Left cardiac atrium (tissue), 4 donors: ENCODE measurements at places on chromosomes 4 and X. TPM values are rescaled to one million over a fixed set of nuclear protein-coding genes. Genes with fewer than 3 reads are reported as not detected.

DNA sequence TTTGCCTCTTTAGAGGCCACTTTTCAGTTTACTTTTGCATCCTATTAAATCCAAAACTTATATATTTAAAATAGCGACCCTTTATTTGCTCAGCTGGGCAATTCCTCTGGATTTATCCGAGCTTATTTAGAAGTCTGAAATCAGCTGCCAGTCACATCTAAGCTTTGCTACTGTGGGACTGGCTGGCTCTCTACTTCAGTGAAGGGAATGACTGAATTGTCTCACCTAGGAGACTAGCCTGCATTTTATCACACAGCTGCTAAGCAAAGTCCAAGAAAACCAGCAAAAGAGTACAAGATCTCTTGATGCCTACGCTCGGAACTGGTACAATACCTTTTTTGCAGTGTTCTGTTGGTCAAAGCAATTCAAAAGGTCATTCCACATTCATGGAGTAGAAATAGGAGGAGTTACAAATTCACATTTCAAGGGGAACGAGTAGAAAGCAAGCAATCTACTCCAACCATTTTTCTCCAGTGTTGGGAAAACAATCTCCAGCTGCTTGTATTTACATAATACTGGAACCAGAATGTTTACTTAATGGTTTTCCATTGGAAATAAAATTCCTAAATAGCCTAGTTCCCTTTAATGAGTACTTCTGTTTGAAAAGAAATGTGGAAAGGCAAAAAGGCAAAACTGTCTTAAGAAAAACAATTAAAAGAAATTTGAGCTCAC lies 160.2 kb downstream of the MAGEB5 start:
- no peak for DNase-seq

DNA sequence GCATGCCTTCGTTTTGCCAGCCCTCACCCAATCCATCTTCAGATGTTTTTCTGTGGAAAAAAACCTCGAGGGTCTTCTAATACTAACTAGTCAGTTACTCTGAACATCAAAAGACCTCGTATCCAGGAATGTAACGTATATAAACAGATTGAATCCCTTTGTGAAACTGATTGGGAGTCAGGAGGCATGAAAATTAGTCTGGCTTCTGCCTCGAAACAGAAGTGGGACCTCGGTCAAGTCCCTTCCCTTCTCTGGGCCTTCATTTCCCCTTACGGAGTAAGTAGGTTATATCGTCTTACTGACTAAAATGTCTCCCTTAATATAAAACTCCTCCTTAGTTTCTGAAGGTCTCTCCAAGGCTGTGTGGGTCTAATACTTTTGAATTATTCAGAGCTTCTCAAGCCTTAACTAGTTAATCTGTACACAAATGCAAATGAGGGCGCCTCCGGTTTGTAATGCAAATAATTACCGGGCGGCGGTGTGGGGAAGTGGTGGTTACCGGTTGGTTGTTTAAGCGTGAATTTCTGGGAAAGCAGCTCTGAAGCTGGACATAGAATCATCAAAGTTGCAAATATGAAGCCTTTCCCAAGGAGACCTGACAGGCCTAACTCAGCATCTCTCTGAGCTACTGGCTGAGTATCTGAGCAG lies 11.4 kb upstream of the NKRF start:
- DNase-seq = no peak

Gene TREX2
- total RNA-seq = 0.39 TPM

DNA sequence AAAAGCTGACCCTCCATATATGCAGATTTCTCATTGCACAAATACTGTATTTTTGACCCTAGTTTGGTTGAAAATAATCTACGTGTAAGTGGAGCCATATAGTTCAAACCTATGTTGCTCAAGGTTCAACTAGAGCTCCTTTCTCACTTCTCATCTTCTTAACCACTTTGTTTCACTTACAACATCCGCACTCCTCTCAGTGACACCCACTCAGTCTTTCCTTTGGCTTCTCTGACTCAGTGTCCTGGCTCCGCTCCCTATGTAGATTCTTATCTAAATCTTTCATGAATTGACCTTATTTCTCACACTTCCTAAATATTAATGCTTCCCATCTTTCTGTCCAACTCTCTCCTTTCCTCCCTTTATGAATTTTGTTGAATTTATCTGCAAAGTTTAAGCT lies 32.9 kb upstream of the DKK2 start:
- DNase-seq = no peak

Gene XKRX
- not detected for total RNA-seq

DNA sequence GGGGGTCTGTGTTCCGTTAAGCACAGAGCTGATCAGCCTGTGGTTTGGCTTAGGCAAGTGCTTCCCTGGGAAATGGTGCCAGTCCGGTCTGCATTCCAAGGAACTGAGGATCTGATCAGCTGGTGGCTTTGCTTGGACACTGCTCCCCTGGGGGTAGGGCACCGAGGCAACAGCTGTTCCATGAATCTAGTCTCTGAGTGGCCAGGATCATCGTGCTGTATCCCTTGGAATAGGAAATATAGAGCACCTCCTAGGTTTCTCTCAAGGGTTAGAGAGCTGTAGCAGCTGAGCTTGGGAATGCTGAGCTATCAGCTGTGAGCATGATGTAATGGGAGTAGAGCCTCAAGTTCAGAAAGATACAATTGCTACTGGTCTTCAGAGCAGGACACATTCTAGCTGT lies 863.9 kb downstream of the RAPGEF2 start:
- no peak for DNase-seq

GRCh38 chr4:27148211-27148895 lies 287.7 kb downstream of the STIM2 start:
- no peak for DNase-seq

- DNase-seq = no peak
Observed at GRCh38 chrX:21998037-21998436, 34.1 kb upstream of the PHEX start.

GRCh38 chr4:118872181-118872580 lies 16.5 kb upstream of the SYNPO2 start:
- DNase-seq = no peak

Gene CLDN34
- not detected for total RNA-seq

- DNase-seq = peak; percentile 57
Observed at GRCh38 chrX:53048169-53049126, at the start of gene GPR173. Gene GPR173, plus strand, starts transcription at chrX:53048789. Its CDS starts 27,833 bp downstream, at chrX:53076622.

Gene F8A2
- not detected for total RNA-seq

Gene XAGE1B
- not detected for total RNA-seq

GRCh38 chr4:39621582-39621981 lies 17.1 kb downstream of the SMIM14 start:
- DNase-seq = peak; percentile 73

Gene PLXNA3
- total RNA-seq = 28.1 TPM

DNA sequence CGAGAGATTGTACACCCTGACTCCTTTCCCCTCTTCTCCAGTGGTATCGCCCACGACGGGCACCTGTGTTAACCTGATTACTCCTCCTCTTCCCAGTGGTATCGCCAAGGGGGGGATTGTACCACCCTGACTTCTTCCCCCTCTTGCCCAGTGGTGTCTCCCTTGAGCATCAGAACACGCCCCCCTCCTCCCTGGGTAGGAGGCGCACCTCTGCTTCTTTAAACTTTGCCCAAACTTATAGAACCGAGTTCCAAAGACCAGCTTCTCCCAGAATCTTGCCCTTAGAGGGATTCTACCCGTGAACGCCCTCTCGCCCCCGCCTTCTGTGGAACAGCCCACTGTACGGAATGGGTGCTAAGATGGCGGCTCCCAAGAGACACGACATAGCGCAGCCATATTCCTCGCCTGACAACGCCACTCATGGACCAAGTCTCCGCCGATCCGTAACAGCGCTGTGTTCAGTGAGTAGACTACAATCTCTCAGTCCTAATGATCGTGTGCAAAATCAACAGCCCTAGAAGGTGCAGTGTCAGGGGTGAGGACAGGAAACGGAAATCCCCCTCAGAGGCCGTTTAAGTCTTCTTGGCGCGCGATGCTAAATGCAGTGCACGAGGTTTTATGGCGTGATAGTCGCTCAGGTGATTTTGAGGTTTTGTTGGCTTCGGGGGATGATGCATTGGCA lies 4.2 kb upstream of the ZNF157 start:
- peak; percentile 72 for DNase-seq

DNA sequence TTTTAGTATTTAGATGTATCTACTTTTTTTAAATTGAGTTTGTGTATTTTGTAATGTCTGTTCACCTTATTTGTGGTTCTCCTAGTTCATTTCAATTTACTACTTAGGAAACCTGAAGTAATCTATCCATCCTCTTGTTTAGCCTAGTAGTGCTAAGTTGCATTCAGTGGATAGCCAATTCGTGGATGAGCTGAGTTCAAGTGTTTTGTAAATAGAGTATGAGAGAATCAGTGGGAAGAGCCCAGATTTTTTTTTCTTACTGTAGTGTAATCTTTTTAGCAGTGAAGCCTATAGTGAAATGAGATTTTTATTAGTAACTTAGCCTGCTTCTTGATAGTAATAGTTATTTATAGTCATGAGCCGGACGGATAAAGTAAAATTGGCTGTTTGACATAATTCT lies 21.7 kb downstream of the STAG2 start:
- DNase-seq = no peak

Gene ODAPH
- not detected for total RNA-seq

DNA sequence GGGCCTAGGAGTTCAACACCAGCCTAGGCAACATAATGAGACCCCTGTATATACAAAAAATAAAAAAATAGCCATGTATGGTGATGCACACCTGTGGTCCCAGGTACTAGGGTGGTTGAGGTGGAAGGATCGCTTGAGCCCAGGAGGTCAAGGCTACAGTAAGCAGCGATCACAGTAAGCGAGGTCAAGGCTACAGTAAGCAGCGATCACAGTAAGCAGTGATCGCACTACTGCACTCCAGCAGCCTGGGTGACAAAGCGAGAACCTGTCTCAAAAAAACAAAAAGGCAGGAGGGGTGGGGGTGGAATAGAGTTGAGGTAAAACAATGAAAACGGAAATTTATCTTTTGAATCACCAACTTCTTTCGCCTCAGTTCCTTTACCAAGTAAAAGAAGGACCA lies 29.4 kb downstream of the TBCK start:
- DNase-seq = no peak

Gene ADRA2C
- 6.8 TPM for total RNA-seq

- peak; percentile 51 for DNase-seq
Observed at GRCh38 chrX:75781611-75782010, 3.4 kb downstream of the MAGEE2 start.

Gene CABS1
- not detected for total RNA-seq

Gene TMEM150C
- total RNA-seq = 12.1 TPM

Gene ABCG2
- total RNA-seq = 1.4 TPM

Gene NAP1L3
- 6.6 TPM for total RNA-seq

Gene ITM2A
- 168 TPM for total RNA-seq

DNA sequence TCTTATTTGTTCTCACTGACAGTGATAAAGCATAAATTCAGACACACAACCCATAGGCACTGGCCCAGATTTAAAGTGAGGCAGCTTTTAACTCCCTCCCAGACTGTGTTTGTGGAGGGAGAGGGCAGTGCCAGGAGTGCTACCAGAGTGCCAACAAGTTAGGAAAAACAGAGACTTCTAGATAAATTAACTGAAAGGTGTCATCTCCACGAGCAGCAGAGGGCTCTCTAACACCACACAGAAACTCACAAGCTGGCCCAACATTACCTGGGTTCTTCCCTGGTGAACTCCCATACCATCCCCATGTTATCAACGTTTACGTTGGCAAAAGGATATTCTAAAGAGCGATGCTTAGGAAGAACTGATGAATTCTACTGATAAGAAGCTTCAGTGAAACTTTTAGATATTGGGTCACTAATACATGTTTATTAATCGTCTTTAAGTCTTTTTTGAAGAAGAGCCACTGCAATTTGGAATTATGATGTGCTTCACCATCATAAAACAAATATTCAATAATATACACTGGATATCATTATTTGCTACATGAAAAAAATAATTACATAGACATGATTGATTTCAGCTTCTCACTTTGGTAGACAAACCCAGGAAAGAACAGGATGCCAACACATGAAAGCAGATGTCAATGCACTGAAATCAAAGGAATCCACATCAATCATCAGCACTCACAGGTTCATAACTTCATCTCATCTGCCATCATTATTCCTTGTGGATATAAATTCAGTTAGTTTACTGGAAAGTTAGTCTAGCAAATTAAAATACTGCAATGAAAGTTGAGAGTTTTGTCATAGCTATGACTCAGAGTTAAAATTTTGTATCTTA lies 121.2 kb upstream of the NAP1L5 start:
- DNase-seq = peak; percentile 35

Gene SLC38A5
- 5.0 TPM for total RNA-seq

- peak; percentile 20 for DNase-seq
Observed at GRCh38 chr4:170853422-170854021, 763.8 kb upstream of the AADAT start.

Gene DCLK2
- 7.7 TPM for total RNA-seq

- DNase-seq = no peak
Observed at GRCh38 chr4:123412700-123413512, 16.3 kb downstream of the SPRY1 start.

- no peak for DNase-seq
Observed at GRCh38 chrX:46168254-46168653, 377.0 kb downstream of the ZNF674 start.

Gene SULT1B1
- total RNA-seq = 0.99 TPM

- DNase-seq = no peak
Observed at GRCh38 chr4:183789657-183790056, 115.5 kb upstream of the STOX2 start.

DNA sequence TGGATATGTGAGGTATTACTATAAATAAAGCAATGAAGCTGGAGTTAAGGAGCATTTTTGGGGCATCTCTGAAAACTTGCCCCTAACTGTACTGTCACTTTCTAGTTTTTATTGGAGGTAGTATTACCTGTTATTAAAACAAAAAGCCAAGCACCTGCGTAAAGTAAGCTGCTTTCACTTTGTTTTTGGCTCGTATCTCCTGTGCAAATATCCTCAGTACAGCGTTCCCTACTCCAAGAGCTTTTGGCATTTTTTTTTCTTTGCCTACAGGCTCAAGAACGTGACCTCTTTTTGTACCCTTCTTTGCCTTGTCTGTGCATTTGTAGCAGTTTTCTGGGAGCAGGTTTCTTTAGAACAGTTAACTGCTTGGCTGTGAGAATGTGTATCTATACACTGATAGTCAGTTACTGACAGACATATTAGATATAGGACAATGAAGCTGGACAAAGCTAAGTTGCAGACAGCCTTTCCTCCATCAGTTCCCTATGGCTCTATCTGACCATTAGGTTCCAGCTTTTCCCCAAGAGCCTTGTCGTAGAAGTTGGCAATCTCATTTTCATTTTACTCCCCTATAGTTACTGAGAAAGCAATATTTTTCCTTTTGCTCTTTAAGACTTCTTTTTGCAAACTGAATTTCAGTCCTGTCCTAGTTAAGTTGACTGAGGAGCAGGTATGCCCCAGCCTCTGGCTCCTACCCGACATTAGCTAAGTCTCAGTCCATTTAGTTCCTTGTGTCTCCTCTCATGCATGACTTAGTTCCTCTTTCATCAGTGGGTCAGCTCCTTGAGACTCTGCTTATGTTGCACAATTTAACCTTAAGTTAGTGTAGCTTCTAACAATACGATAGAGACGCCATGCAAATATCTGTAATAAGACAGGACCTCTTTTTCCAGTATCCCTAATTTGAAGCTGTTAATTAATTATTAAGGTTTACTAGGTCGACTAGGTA lies 71.5 kb upstream of the HPRT1 start:
- no peak for DNase-seq

DNA sequence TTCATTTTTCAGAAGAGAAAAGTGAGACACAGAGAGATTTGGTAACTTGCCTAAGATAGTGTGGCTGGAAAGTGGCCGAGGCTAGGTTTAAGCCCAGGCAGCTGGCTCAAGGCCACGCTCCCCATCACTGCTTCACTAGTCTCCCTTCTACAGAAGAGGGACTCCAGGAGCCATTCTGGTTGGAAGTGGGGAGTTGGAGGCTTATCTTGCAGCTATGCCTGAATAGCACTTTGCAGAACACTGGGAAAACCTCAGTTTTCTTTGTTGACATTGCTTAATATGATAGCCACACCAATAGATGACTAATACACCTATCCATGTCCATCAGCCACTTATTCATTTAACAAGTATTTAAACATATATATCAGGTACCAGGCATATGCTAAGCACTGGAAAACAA lies 18.5 kb downstream of the LRRC66 start:
- DNase-seq = no peak
